ENCODE measurements at places on chromosomes 16 and 17.

DNA sequence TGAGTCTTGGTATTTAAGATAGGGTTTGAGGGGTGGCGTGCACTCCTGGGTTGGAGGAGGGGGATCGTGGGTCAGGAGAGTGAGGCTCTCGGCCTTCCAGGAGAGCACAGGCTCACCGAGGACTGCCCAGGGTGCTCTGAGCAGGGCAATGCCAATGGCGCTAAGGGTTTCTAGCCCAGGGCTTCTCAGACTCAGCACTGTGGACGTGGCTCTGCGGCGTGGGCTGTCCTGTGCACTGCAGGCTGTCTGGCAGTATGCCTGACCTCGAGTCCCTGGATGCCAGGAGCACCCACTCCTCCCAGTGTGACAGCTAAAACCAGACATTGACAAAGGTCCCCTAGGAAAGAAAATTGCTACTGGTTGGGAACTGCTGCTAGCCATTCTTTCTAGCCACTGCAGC, 37.2 kb upstream of the ENDOV start:
- no peak overlapping the region for H3K4me3 ChIP-seq
- DNase-seq, result no peak
- peaks cover 16% of the 10 kb centered on the region for H3K36me3 ChIP-seq
- no peak overlapping the region for H3K27ac ChIP-seq
- H3K27me3 ChIP-seq, result no peaks in the 10 kb centered on the region
- no peaks in the 10 kb centered on the region for H3K4me1 ChIP-seq

DNA sequence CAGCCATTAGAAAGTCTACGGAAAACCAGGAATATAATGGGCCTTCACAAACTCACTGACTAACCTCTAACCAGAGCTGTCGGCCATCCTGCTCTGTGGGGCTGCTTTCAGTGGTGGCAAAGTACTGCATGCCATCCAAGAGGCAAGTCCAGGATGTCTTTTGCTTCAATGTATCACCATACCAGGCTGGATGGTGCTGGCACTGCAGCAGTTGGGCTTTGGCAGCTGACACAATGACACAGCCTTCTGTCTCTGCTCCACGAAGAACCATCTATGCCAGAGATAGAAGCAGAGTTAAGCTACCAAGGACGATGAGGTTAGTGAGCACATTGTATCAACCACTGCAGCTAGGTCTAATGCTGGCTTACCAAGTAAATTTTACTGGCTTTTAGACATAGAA, 9.7 kb upstream of the RSKR start:
- DNase-seq, result no peak
- H3K4me3 ChIP-seq, result no peak overlapping the region
- no peak overlapping the region for H3K27ac ChIP-seq
- no peaks in the 10 kb centered on the region for H3K27me3 ChIP-seq

GRCh38 chr17:64002658-64003525, 4.7 kb downstream of the PRR29 start:
- no peak overlapping the region for H3K4me3 ChIP-seq
- peaks cover 5% of the 10 kb centered on the region for H3K4me1 ChIP-seq
- no peak overlapping the region for H3K27ac ChIP-seq
- no peak for DNase-seq
- H3K36me3 ChIP-seq, result no peaks in the 10 kb centered on the region
- H3K27me3 ChIP-seq, result peaks cover 7% of the 10 kb centered on the region

- H3K27me3 ChIP-seq, result no peaks in the 10 kb centered on the region
- H3K4me3 ChIP-seq, result no peak overlapping the region
Measured at GRCh38 chr16:27462846-27463682, 61.1 kb downstream of the IL21R start.

DNA sequence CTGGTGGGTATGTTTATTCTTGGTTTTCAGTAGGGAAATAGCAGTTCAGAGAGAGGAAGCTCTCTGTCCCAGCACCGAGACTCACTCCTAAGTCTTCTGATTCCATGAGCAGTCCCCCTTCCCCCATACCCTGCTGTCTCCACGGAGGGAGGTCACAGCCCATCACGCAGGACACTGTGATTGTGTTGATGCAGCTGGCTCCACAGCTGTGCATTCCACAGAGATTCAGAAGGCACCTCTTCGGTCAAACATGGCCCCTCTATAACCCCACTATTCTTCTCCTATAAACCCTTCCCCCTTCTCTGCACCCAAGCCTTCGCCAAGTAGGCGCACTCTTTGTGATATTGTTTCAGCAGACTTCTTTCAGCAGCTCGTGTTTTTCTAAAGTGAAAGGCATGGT, 104.3 kb upstream of the HLF start:
- H3K4me1 ChIP-seq, result peaks cover 6% of the 10 kb centered on the region
- H3K27ac ChIP-seq, result no peak overlapping the region
- H3K27me3 ChIP-seq, result no peaks in the 10 kb centered on the region
- peaks cover 23% of the 10 kb centered on the region for H3K36me3 ChIP-seq

DNA sequence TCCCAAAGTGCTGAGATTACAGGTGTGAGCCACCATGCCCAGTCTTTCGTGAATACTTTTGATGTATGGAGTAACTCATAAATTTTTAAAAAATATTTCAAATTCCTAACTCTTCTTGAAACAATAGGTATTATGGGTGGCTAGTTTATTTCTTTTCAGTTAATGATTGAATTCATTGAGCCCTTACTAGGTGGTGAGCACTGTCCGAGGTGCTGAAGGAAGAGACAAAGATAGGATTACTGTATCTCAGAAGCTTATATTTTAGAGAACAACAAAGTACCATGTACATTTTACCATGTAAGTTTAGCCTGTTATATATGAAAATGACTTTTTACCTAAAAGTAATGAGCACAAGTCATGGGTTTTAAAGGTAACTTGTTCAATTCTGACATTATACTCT, 418.3 kb downstream of the NPIPA7 start:
- DNase-seq, result no peak
- H3K36me3 ChIP-seq, result no peaks in the 10 kb centered on the region
- no peak overlapping the region for H3K27ac ChIP-seq
- no peak overlapping the region for H3K4me3 ChIP-seq
- H3K4me1 ChIP-seq, result no peaks in the 10 kb centered on the region
